T-helper 17 cell (primary cell): ENCODE measurements at places on chromosomes 4 and X.

GRCh38 chr4:154559141-154559493, 3.7 kb upstream of the FGB start:
- DNase-seq: no peak

- DNase-seq: no peak
Measured at GRCh38 chr4:2942532-2943363, 20.5 kb downstream of the NOP14 start.

DNA sequence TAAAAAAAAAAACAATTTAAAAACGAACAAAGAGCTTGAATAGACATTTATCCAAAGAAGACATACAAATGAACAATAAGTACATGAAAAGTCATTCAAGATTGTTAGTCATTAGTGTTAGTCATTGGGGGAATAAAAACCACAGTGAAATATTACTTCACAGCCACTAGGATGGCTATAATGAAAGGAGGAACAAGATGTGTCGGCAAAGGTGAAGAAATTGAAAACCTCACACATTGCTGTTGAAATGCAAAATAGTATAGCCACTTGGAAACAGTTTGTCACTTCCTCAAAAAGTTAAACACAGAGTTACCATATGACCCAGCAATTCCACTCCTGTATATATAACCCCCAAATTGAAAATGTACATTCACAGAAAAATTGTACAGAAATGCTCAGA, 45.2 kb upstream of the SLC39A8 start:
- DNase-seq: no peak

- no peak for DNase-seq
Measured at GRCh38 chr4:159308566-159309340, 205.9 kb downstream of the RAPGEF2 start.

- DNase-seq: no peak
Measured at GRCh38 chrX:148691456-148691855, 191.0 kb downstream of the AFF2 start.
